SK-N-SH treated with all-trans-retinoic acid at 6 μM for 48 hours (cell line): ENCODE measurements at places on chromosomes 13 and 19.

DNA sequence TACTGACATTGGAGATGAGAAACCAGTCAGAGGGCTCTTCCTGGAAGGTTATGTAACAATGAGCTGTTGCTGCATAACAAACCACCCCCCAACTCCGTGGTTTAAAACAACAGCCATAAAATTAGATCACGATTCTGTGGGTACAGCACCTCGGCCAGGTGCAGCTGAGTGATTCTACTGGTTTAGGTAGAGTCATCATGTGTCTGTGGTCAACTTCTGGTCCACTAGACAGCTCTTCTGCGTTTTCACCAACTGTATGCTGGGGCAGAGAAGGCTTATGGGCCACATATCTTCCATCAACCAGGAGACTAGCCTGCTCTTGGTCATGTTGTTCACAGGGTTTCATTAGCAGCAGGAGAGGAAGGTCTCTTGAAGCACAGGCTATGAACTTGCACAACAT is 585.5 kb downstream of the KCTD12 start:
- no peak for ATAC-seq

GRCh38 chr19:51887522-51888498 is at the start of gene ZNF577:
Gene ZNF577, minus strand, starts transcription at chr19:51887951. Its CDS starts 7,569 bp downstream, at chr19:51880382.
- peak; percentile 94 for ATAC-seq

DNA sequence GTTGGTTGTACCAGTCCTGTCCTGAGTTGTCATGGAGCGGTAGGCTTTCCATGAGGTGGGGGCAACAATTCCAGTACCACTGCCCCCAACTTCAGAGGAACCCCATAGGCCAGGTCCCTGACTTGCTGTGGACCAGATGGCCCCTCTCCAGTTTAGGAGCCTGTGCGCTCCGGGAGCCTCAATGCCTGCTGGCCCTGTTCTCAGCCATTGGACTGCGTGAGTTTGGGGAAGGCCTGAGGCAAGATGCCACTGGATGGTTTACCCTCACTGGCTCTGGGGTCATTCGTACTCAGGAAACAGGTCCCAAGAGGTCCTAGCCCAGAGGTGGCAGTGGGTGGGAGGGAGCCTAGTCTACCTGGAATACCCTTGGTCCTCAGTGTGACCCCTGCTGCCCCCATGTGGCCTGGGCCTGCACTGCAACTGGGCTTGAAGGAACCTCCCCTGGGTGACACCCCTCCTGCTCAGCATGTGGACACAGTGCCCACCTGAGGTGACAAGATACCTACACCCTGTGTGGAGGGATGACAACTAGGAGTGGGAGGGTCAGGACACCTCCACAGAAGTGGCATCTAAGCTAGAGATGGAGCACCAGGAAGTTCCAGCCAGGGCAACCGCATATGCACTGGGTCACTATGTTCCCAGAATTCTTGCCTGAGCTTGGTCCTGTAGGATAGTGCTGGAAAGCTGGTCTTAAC is 6.0 kb upstream of the PRR19 start:
- ATAC-seq, result peak; percentile 84

DNA sequence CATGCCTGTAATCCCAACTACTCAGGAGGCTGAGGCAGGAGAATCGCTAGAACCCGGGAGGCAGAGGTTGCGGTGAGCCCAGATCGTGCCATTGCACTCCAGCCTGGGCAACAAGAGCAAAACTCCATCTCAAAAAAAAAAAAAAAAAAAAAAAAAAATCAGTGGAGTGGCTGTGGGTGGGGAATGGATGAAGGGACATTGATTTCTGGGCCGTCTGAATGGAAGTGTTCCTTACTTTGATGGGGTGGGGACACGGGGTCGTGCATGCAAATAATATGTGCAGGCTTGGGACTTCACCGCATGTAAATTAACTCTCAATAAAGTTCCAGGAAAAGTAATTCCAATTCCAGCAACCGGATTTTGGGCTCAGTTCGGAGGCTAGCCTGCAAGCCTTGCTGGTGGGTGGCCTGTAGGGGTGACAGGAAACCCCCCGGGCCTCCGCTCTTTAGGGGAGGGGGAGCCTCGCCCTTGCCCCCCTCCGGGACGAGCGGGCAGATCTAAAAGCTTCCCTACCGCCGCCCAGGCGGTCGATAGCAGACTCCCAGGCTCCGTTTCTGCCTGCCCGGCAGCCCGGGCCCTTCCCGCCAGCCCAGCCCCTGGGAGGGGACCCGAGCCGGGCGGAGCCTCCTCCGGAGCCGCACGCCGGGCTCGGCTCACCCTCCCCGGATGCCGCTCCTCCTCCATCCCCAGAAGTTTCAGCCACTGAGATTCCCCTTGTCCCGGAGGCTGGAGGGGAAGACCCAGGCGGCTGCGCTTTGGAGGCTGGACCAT is 48.0 kb upstream of the ADGRE5 start:
- no peak for ATAC-seq

DNA sequence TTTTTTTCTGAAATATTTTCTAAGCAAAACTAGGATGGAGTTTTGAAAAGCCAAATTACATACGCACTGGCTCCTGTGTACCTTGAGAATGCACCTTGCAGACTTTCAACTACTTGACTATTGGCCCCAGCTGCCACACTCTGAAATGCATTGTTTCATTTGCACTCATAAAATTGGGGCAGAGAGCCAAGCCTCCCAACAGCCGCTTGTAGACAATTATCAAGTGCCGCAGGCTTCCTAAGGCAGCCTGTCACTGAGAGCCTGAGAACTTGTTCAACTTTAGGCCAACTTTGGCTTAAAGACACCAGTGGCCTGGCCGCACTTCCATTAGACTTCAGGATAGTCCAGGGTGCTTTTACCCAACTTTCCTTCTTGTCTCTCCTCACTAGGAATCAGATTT is 115.7 kb upstream of the STARD13 start:
- no peak for ATAC-seq

- ATAC-seq, result peak; percentile 71
These were observed 91.3 kb downstream of the SPRY2 start for GRCh38 chr13:80249516-80250212.

- ATAC-seq, result no peak
These were observed 242.4 kb downstream of the KLF12 start for GRCh38 chr13:73891805-73892204.

DNA sequence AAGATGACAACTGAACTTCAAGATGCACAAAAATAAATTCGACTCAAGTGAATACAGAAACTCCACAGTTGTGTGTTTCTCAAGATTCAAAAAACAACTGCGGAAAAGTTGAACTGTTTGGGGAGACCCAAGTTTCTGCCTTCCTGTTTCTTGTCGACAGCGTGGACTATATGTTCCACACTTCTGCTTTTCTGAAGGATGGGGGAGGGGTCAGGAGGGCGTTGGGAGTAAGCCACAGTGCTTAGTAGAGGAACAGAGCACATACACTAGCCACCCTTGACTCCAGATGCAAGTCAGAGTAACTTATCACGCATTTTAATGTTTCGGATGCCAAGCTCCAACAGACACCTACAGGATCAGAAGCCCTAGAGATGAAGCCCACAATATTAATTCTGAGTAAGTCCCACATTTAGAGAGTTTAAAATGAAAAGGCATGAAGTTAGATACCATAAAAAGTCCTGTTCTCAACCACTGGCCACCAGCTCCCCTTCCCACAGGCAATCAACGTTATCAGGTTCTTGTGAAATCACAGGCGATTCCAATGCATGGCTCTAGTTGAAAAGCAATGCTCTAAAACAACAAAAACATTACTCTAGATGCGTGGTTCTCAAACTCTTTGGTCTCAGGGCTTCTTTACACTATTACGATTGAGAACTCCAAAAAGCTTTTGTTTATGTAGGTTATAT is 4.2 kb downstream of the TUBGCP3 start:
- no peak for ATAC-seq

DNA sequence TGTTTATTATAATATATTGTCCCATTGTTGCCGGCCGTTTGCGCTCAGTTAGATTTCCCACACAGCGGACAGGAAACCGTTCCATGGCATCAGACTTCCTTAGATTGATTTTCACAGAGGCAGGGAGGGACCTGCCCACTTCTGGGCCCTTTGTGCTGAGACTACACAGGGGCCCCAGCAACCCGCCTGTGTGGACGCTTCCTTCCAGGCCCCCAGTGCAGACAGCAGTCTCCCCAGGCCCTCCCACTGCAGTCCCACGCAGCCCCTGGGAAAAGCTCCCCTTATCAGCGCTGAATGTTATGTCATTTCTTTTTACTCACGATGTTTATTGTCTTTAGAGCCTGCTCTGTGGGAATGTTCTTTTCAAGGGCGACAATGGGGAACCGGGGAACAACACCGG is 351.7 kb upstream of the ARGLU1 start:
- no peak for ATAC-seq

- ATAC-seq, result no peak
These were observed 38.2 kb downstream of the ATP8A2 start for GRCh38 chr13:25409938-25410337.

GRCh38 chr19:351976-352625 is 7.5 kb upstream of the MIER2 start:
- ATAC-seq, result no peak

DNA sequence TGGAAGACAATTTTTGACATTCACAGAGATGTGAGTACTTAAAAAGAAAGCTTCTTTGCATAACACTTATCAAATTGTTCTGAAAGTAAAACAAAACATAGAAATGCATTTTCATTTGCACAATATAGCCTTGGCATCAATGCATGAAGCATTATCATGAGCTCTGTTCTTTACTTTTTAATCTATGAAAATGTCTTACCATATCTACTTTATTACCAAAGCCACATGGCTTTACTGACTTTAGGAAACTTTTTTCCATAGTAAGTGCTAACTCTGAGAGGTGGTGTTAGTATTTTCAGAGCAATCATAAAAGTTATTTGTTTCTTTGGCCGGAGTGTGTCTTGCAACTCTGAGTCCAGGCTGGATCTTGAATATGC is 10.5 kb downstream of the TNFRSF19 start:
- ATAC-seq, result no peak

GRCh38 chr13:72561791-72562190 is 165.6 kb downstream of the MZT1 start:
- peak; percentile 67 for ATAC-seq

DNA sequence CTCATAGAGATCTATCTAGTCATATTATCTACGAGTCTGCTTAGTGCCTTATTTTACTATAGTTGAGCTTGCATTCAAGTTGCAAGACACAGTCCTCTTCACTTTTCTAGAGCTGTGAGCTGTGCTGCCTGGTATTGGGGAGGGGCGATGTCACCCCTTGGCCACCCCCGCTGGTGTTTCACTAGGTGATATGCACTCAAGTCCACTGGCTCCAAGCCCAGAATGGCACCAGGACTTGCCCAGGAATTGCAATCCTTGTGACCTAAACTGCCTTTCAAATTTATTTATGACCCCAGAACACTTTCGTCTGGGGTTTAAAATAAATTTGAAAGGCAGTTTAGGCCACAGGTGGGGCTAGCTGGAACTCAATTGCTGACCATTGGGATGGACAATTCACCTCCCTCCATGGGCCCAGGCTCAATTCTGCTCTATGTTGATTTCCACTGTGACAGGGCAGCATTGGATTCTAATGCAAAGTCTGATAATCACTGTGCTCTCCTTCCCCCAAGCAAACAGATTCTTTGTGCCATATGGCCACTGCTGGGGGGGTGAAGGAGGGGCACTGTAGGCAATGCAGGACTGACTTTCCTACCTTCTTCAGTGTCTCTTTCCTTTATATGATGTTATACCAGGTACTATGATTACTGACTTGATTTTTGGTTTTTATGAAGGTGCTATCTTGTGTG is 1244.2 kb upstream of the MIR17HG start:
- no peak for ATAC-seq

DNA sequence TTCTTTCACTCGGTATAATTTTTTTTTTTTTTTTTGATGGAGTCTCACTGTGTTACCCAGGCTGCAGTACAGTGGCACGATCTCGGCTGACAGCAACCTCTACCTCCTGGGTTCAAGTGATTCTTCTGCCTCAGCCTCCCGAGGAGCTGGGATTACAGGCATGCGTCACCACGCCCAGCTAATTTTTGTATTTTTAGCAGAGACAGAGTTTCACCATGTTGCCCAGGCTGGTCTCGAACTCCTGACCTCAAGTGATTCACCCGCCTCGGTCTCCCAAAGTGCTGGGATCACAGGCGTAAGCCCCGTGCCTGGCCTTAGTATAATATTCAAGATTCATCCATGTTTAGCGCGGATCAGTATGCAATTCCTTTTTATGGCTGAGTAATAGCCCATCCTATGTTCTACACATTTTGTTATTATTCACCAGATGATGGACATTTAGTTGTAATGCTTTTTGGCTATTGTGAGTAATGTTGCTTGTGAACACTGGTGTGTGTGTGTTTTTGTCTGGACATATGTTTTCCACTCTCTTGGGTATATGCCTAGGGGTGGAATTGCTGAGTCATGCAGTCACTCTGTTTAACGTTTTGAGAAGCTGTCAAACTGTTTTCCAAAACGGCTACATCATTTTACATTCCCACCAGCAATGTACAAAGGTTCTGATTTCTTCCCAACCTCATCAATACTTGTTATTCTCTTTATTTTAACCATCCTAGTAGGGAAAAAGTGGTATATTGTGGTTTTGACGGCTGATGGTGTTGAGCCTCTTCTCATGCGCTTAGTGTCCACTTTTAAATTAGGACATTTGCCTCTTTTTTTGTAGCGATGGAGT is 22.9 kb downstream of the PLEKHF1 start:
- ATAC-seq, result peak; percentile 40; the same call in 1 of the 3 replicates

DNA sequence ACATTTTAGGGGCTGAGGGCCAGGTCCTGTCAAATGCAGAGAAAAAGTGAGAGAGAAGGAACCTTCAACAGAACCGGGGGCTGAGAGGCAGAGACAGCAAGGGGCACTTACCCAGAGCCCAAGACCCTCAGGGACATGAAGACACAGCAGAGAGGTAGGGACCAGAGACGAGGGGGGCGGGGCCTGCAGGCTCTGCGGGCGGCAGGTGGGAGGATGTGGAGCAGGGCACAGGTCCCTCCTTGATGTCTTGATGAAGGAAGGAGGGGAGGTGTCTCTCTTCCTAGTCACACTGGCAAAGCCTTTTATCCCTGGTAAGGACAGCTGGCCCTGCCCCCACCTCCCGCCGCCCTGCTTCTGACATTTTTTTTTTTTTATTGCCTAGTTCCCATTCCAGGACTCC is at the start of gene KLK14:
KLK14 (minus strand) TSS at position 277 of the 400 bp plus-strand sequence; CDS start at position 4, 273 bp downstream.
- no peak for ATAC-seq

- ATAC-seq, result no peak
These were observed 47.8 kb downstream of the UBL3 start for GRCh38 chr13:29802621-29803020.

- no peak for ATAC-seq
These were observed 15.3 kb downstream of the SYDE1 start for GRCh38 chr19:15122331-15123030.

GRCh38 chr13:48594096-48594815 is 59.5 kb upstream of the CYSLTR2 start:
- ATAC-seq, result no peak

DNA sequence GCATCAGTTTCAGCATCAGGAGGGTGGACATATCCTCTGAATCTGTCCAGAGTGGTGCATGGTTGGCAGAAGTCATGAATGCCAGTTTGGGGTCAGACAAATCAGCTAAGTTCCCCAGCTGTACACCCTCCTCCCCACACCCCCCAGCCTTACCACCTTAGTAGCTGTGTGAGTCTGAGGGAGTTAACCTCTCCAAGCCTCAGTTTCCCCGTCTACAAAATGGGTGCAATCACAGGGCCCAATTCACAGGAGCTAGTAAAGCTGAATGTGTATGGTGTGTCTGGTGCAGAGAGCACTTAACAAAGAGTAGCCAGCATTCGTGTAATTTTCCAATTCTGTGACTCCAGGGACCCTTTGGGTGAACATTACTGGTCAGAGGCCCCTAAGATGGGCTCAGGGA is 13.4 kb upstream of the ZNF358 start:
- ATAC-seq, result no peak
